Hematopoietic multipotent progenitor cell treated with erythropoietin and hydrocortisone succinate and interleukin-3 and kit ligand, for 17 days (in vitro differentiated cells): ENCODE measurements at places on chromosomes 11 and 22.

DNA sequence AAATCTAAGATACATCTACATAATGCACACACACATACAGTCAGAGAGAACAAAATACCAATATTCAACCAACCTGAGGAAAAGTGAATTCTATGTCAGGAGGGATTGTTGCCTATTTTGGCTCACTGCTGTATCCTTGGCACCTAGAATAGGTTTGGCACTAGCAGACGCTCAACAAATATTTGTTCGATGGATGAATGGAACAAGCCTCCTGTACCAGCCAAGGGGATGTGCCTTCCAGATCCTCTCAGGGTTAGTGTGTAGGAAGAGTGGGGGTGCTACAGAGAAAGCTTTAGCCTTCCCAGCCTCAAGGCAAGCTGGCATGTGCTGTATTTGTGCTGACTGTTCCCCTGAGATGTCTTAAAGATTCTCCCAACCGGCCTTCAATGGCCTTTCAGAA lies 23.3 kb upstream of the POU2AF1 start:
- no peak for DNase-seq

DNA sequence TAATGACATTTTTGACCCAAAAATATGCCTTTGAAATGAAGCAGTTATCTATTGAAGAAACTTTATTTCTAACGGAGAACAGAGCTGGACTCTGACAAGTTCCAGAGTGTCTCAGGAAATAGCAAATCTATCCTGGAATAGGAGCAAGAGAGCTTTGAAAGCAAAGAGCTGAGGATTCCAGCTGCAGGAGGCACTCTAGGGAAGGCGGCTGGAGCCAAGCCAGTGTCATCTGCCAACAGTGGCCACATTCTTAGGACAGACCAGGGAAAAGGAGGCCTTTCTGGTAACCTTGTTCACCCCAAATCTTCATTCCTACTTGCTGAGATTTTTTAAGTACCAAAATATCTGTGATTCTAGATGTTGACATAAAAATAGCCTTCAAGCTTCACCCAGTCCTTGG lies 493.5 kb upstream of the B3GAT1 start:
- DNase-seq: no peak

GRCh38 chr11:73028611-73029010 lies 113.5 kb downstream of the FCHSD2 start:
- no peak for DNase-seq

DNA sequence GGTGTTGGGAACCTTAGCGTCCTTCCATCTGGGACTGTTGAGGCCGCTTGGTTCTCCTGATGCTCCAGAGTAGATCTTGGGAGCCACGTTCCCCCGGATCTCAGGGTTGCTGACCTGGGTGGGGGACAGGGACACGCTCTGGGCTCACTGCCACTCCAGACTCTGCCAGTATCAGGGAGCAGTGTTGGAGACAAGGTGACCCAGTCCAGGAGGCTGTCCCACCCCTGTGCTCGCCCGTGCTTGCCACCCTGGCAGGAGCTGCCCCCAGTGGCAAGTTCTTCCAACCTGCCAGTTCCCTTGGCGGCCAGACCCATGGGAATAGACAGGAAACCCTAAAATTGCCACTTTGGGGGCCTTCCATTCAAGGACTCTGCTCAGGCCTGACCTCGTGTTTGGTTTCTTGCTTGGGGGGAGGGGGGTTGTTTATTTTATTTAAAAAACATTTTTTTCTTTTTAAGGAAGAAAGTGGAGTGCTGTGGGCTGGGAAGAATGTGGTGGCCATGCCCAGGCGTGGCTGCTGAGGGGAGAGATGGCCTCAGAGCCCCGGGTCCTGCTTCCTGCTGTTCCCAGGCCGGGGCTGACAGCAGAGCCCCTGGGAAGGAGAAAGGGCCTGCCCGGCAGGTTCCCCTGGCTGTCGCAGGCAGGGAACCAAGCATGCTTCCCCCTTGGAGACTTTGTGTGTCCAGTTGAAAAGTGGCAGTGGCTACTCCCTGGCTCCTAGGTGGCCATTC lies 7.2 kb downstream of the GRK2 start:
- no peak for DNase-seq

- DNase-seq: no peak
Observed at GRCh38 chr22:23609983-23610781, 21.9 kb downstream of the DRICH1 start.

DNA sequence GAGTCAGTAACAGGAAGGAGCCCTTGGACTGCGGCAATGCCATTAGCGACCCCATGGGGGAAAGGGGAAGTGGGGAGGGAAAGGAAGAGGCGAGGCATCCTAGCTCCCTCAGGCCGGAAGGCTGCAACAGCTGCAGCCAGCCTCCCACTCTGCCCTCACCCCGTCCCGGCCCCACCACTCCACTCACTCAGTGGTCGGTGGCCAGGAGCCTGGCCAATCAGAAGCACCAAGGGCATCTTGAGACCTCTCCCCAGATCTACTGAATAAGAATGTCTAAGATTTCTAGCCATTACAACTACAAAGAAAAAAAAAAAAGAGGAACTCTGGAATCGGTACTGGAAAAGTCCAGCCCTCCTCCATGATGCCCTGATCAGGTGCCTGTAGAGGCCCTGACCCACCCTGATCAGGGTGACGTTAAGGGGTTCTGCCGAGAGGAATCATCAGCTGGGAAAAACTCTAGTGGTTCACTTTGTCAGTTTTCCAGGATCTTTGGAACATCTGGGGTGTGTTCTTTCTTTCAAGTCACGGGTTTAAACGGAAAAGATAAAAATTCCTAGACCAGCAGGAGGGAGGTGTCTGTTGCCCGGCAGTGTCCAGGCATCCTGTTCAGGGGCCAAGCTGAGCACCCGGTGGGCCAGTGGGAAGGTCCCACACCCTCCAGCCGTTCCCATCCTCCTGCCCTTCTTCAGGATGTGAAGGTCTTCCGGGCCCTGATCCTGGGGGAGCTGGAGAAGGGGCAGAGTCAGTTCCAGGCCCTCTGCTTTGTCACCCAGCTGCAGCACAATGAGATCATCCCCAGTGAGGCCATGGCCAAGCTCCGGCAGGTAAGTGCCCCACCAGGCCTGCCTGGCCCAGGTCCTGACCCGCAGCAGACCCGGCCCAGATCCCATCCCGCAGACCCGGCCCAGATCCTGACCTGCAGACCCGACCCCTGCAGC lies 14.4 kb downstream of the OAF start:
- DNase-seq: no peak
